ENCODE measurements at places on chromosomes 12 and 14.

- no peak for DNase-seq
These were observed 123.0 kb downstream of the PLXNC1 start for GRCh38 chr12:94271351-94271750.

DNA sequence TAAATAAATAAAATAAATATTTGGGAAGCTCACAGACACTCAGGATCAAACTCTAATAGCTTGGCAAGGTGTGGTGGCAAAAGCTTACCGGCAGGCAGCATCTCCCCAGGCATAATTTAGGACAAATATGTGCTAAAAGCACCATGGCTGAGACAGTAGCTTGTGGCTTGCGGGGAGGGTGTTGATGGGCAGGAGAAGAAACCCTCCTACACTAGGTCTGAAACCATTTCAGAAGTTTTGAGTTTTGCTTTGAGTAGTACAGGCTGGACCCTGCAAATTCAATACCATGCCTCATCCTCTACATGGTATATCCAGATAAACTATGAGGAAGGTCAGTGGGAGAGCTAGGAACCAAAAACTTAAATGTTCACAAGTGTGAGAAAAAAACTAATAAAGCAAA is 33.1 kb downstream of the MAP3K9 start:
- no peak for DNase-seq

- DNase-seq = no peak
These were observed 54.5 kb upstream of the AMN start for GRCh38 chr14:102867826-102868580.

GRCh38 chr12:92486443-92487137 is 216.2 kb upstream of the PLEKHG7 start:
- no peak for DNase-seq

DNA sequence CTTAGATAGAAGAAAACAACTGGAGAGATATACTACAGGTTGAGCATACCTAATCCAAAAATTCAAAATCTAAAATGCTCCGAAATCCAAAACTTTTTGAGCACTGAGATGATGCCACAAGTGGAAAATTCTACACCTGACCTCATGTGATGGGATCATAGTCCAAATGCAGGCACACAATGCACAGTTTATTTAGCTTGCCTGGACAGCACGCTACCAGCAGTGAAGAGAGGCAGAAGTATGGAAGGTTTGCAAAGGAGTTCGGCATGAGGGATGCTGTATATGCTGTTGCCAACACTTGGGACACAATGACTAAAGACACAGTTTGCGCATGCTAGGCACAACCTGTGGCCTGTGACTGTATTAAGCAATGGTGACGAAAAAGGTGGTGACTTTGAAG is 58.1 kb upstream of the CAND1 start:
- DNase-seq = no peak

DNA sequence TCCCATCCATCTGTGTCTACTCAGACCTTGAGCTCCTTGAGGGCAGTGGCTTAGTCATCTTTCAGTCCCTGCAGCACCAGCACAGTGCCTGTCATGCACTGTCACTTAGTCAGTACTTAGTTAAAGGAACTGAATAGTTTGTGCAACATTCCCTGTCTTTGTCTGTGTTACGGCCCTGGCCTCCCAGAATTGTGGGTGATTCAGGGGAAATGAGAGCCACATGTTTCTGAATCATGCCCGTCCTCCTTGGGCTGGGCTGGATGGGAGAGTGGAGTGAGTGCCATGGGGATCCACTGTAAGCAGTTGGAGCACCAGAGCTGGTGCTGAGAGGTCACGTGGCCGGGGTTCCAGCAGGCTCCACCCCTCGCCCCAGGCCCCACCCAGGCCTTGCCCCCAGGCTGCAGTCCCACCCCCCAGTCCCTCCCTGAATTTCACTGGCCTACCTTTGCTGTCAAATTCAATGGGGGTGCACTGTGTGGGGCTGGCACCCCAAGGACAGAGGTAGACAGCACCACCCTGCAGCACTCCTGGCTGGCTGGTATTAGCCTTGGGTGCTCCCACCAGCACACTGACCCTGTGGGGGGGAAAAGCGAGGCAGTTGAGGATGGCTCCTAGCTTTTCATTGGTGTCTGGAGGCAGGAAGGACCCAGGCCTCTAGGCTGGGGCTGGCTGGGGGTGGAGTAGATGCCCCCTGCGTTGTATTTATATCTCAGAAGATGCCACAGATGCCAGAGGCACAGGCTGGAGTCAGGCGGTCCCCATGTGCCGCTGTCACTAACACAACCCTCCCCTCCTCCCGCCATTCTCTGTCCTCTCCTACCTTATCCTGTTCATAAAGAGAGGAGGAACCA is 7.5 kb downstream of the ITGA5 start:
- peak; percentile 25 for DNase-seq

DNA sequence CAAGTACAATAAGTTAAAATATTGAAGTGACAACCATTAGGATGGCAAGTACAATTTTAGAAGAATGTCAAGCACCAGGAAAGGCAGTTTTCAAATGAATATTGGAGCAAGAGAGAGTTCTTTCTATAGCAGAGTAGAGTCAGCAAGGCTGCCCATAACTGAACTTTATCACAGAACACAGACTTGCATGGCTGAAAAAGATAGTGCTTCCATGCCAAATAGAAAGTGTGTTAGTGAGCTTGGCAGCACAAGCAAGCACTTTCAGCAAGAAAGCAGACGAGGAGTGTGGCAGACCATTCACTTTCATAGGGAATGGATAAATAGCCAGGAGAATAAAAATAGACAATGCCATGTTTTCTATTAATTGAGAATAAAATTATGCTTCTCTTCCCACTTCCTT is 647.0 kb upstream of the MGAT4C start:
- no peak for DNase-seq

DNA sequence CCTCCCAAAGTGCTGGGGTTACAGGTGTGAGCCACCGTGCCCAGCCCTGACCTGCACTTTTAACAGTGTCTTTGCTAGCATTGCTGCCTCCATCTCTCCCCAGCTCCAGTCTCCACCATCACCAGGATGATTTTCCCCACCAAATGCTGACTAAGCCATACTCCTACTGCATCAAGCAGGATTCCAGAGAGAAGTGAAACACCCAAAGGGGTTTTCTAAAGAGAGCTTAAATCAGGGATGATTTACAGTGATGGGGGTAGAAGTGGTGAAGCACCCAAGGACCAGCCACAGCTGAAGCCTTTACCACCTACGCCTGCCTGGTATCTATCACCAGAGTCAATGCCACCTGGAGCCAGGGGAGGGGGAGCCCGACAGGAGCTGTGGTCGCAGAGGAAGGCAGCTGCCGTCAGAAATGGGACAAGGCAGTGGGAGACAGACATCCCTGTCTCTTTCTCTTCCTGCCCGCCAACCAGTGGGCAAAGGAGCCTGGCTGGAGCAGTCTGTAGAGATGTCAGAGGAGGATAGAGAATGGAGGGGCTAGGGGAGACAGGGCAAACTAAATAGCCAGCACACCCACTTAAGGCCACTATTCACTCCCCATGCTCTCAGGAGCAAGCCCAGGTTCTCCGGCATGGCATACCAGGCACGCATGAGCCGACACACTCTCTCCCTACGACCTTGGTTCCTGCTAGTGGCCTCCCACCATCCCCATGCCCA is 22.4 kb upstream of the CD9 start:
- no peak for DNase-seq

- DNase-seq = no peak
These were observed 21.4 kb upstream of the IGF1 start for GRCh38 chr12:102501773-102502172.

DNA sequence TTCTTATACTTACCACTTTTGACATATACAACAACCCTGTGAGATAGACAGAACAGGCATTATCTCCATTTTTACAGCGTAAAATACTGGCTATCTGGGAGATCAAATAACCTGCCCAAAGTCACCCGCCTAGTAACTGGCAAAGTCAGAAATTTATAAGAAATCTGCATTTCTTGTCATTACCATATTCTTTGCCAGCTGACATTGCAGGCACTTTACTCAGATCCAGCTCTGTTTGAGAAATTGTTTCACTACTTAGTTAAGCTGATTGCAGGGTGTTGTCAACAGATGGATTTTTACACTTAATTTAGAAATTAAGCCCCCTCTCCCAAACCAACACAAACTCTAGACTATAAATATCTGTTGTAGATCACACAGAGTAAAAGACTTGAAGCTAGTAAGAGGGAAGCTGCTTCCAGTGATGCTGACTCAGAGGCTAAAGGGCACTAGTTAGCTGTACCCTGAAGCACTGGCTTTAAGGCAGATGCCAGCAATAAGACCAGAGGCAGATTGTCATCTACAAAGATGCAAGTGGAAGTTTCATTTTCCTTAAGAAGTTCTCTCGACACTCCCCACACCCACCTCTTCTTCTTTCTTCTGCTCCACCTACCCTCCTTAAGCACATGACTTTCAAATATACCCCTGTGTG is 153.1 kb downstream of the ANO6 start:
- no peak for DNase-seq

- DNase-seq = no peak
These were observed 948.8 kb downstream of the TRHDE start for GRCh38 chr12:73220951-73221350.

- DNase-seq = no peak
These were observed 153.7 kb upstream of the PZP start for GRCh38 chr12:9361879-9362326.

GRCh38 chr12:90304231-90304630 is 595.6 kb upstream of the ATP2B1 start:
- no peak for DNase-seq

DNA sequence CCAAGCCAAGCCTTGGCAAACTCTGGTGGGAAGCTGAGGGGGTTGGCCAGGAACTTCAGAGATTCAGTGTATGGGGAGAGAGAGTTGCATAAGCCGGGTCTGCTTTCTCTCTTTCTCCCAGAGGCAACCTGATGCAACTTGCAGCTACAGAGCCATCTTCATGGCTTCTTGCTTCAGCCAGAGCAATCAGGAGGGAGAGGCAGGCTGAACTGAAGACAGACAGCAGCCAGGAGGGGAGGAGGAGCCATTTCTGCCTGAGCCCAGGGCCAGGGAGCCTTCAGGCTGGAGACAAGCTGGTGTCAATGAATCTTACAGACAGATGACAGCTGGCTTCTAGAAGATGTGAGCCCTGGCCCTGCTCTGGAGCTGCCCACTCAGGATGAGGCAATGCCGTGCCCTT is 18.7 kb downstream of the NPC2 start:
- DNase-seq = no peak

DNA sequence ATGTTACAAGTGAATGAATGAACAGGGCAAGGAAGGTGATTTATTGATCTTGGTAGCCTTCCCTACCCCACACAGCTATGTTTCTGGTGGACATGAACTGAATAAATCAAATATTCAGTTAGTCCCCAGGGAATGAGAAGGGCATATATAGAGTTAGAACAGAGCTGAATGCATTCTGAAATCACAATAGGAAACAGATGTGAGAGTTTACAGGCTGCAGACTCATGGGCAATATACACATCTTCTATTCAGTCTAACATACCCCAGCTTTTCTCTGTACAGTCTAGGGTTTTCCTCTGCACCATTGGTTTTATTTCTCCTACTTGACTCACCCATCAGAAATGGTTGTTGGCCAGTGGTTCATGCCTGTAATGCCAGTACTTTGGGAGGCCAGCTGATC is 7.3 kb upstream of the STX2 start:
- no peak for DNase-seq

DNA sequence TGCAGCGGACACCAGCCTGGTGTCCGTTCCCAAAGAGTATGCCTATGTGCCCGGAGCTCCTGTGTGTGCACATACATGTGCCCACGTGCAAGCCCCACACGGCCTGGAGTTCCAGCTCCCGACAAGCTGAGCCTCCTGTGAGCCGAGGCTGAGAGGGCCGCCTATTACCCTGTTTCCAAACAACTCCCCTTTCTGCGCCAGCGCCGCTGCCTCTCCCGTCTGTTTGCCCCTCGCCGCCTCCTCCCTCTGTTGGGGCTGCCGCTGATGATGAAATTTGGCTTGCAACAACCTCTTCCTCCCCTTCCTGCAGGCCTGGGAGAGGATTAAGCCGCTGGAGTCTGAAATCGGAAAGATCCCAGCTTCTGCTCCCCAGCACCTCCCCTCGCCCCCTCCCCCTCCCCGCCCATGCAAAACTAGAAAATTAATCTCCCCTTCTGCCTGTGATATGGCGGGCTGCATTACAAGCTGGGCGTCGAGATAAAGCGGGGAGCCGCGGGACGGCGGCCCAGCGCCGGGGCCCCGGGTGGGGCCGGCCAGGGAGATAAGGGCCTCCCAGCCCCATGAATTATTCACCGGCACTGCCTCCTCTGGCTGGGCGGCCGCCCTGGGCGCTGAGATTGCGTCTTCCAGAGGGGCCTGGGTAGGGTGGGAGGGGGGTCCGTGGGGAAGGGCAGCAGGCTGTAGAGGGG is 6.8 kb upstream of the ASIC1 start:
- no peak for DNase-seq

DNA sequence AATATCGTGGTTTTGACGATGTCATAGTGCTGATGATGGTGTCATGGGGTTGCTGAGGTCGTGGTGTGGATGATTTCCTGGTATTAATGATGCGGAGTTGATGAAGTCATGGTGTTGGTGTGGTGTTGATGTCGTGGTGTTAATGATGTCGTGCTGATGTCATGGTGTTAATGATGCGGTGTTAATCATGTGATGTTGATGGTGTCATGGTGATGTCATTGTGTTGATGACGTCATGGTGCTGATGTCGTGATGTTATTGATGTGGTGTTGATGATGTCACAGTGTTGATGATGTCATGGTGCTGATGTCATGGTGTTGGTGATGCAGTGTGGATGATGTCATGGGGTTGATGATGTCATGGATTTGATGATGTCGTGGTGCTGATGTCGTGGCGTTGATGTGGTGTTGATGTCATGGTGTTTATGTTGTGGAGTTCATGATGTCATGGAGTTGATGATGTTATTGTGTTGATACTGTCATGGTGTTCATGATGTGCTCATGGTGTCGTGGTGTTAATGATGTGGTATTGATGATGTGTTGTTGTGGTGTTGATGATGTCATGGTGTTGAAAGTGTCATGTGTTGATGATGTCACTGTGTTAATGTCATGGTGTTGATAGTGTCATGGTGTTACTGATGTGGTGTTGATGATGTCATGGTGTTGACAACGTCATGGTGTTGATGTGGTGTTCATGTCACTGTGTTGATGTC is 48.5 kb upstream of the RIMBP2 start:
- no peak for DNase-seq

GRCh38 chr14:55699131-55700057 is 119.4 kb downstream of the KTN1 start:
- no peak for DNase-seq

- DNase-seq = no peak
These were observed 26.1 kb upstream of the IFNG start for GRCh38 chr12:68185598-68185997.

DNA sequence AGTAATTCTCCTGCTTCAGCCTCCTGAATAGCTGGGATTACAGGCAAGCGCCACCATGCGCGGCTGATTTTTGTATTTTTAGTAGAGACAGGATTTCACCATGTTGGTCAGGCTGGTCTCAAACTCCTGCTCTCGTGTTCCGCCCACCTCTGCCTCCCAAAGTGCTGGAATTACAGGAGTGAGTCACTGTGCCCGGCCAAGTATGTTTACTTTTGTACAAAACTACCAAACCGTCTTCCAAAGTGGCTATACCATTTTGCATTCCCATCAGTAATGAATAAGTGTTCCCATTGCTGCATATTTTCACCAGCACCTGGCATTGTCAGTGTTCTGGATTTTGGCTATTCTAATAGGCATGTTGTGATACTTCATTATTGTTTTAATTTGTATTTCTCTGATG is 8.4 kb upstream of the KRT6A start:
- no peak for DNase-seq

All from central memory CD8-positive, alpha-beta T cell (primary cell).